Hindlimb muscle (tissue), 1 donor: ENCODE measurements at places on chromosomes 2 and 18. TPM values are rescaled to one million over a fixed set of nuclear protein-coding genes. Genes with fewer than 3 reads are reported as not detected.

INPP1 gene
- 16.4 TPM for polyA plus RNA-seq

KIF3C gene
- 9.5 TPM for polyA plus RNA-seq

- DNase-seq = no peak
Observed at GRCh38 chr18:72634500-72634899, 90.4 kb upstream of the CBLN2 start.

- no peak for DNase-seq
Observed at GRCh38 chr2:135152361-135152760, 100.3 kb downstream of the RAB3GAP1 start.

CTLA4 gene
- not detected for polyA plus RNA-seq

GRCh38 chr2:109066917-109067597, 61.9 kb upstream of the SH3RF3 start:
- DNase-seq = no peak

- no peak for DNase-seq
Observed at GRCh38 chr2:105840933-105841332, 96.2 kb downstream of the NCK2 start.

HSPD1 gene
- polyA plus RNA-seq = 221 TPM

DNA sequence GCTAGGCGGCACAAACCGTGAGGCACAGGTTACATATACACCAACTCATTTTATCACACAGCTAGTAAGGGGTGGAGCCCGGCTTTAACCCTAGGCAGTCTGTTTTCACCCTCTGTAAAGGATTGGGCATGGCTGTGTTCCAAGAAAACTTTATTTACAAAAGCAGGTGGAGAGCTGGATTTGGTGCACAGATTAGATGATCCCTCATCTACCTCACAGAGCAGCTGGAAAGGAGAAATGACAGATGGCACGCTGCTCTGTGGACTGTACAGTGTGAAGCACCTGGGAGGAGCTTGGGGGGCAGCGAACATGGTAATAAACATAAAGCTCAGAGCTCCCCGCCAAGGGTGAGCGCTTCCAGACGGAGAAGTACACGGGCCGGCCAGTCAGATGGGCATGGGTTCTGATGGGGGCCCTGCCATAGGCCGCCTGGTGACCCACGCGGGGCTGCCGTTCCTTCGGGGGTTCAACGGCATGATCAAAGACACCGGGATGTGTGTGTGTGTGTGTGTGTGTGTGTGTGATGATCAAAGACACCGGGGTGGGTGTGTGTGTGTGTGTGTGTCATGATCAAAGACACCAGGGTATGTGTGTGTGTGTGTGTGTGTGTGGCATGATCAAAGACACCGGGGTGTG, 862 bp upstream of the TMEM177 start:
- DNase-seq = no peak

RESP18 gene
- not detected for polyA plus RNA-seq

DNA sequence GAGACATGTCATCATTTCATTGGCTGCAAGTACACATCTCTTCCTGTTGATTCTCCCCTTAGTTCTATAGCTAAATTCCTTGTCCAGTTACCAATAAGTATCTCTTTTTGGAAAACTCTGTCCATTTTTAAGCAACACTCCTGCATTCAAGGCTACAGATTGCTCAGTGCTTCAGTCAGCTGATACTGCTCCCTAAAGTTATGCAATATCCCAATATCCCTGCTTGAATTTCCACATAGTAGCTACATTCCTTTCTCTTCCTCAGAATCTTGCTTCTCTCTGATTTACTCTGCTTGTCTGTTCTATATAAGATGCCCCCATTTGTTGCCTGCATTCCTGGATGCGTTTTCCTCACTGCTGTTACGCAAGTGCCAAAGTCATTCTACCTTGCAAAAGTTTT, 109.8 kb downstream of the PARD3B start:
- no peak for DNase-seq

CYRIA gene
- polyA plus RNA-seq = 4.3 TPM

MRPL33 gene
- 99.7 TPM for polyA plus RNA-seq

FECH gene
- 20.3 TPM for polyA plus RNA-seq

GRCh38 chr18:69432847-69433246, 32.2 kb downstream of the DOK6 start:
- DNase-seq = no peak

SRD5A2 gene
- polyA plus RNA-seq = not detected

EIF5B gene
- 45.2 TPM for polyA plus RNA-seq

- DNase-seq = no peak
Observed at GRCh38 chr2:200795028-200795440, 16.7 kb upstream of the BZW1 start.

- no peak for DNase-seq
Observed at GRCh38 chr18:67367540-67367939, 149.0 kb downstream of the DSEL start.

DNA sequence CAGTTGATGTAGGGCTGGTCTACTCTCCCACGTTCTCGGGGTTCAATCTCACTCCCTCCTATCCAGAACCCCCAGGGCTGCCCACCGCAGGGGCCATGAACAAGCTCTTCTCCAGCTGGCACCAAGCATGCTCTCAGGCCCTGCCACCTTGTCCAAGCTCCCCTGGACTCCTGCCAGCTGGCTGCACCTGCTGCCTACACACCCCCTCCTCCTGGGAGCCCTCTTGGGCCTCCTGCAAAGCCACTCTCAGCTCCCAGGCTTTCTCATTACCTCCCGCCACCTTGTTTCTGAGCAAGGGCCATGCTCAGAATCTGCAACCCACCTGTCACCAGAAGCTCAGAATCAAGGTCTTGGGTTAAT, 56.0 kb downstream of the HDAC4 start:
- no peak for DNase-seq

GRCh38 chr2:219057709-219058540, 2.8 kb downstream of the IHH start:
- DNase-seq = peak; percentile 57

DNA sequence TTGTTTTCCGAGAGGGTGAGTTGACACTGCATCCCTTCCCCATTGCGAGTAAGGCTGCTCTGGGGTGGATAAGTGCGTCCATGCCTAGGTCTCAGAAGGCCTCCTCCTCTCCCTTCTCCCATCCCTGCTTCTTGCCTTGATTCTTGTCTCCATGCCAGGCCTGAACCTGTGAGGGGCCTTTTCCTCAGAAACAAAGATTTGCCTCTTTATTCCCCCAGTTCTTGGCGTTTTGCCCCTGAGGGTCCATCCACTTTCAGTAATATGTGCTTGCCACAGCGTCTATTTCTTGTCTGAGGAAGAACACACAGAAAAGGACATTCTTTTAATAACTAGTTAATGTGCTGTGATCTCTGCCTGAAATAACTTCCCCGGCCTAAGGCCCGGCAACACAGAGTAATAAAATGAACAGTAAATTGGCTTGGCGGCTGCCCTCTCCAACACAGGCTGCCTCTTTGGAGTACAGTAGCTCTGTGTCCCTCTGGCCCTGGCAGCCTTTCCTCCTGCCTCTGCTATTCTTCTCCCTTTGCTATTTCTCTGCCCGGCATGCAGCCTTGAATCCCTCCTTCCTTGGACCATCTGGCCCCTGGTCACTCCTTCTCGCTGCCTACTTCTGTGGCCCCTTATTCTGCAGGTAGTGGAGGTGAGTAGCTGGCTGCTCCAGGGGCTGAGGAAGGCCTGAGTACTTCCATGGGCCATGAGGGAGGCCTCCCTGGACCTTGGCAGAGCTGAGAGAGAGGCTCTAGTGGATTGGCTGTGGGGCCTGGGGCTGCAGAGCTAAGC, 4.4 kb downstream of the EHD3 start:
- DNase-seq = no peak

DNA sequence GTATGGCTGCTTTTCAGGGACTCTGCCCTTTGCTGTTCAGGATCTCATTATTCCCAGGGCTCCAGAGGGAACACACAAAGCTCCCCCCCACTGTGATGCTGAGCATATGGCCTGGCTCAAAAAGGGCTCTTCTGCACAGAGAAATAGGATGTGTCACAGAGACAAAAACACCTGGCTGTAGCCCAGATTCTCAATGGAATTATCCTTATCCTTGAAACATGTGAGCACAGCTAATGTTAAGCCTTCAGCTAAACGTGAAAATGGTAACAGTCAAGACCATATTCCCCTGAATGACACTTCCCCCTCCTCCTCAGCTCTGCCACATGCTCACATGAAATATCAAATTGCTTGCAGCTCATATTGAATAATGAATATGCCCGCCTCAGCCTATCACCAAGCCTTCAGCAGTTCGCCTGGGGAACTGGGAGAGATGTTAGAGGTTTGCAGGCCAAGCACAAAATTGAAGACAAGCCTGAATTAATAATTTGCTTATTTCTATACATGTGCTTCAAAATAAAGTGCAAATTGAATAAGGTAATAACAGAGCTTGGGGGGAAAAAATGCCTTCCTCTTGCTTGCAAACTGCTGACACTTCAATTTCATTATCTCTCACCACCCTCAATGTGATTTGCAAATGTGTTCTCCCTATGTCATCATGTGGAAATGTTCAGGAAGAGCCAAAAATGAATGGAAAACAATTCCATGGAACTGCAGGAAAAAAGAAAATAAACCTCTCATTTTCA, 181.0 kb upstream of the HNRNPA3 start:
- DNase-seq = no peak

DNA sequence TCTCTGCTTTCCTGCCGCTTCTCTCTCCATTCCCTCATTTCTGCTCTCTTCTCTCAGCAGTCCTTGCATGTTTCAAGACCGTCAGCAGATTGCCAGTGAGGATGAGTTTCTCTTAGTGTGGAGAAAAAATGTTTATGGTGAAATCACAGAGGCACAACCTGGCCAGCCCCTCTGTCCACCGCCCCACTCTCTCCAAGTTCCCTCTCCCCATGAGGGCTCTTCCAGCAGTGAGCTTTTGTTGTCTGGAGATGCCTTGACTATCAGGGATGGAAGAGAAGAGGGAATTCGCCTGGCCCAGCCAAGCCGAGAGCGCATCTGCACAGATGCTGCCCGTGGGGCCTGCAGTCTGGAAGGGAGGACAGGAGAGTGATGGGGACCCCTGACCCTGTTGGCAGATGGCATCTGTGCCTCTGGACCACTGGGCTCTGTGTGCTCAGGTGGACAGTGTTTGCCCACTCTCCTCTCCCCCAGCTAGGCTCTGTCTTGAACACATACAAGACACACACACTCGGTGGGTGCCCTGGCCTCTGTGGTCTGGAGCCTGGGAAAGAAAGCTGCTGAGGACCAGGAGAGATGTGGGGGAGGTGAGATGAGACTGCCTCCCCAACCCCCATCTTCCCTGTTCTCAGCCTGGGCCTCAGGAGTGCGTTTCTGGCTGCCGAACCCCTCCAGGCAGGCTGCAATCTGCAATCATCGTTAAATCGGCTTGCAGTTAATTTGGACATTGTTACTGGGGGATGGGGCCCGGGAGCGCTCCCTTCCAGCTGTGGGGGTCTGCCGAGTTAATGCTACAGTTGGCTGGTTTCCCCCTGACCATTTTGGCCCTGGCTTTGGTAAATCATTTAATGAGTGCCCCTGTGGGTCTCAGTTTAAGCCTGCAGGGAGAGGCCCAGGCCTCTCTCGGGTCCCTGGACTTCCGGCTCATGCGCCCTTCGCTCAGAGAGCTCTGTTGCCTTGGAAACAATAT, 4.5 kb downstream of the ITM2C start:
- DNase-seq = no peak

ARMC9 gene
- polyA plus RNA-seq = 6.3 TPM
